ENCODE measurements at places on chromosomes 16 and 17.

- no peak for DNase-seq
Observed at GRCh38 chr16:66429290-66429962, 2.3 kb downstream of the BEAN1 start.

DNA sequence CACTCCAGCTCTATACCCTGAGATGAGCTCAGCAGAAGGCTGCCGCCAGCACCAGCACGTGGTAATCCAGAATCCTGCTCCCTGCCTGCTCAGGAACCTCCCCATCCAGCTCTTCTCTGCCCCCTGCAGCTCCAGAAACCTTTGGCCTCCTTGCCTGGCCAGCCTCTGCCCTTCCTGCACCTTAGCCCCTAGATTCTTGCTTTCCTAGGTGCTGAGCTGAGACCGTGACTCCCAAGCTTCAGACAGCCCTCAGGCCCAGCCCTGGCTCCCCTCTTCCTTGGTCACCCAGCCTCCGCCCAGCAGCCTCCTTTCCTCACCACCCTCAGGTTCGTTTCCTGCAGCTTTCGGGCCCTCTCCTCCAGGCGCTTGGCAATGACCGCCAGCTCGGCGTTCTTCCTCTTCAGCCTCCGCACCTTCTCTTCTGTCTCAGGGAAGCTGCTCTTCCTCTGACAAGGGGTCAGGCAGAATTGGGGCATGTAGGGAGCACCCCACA lies 2.6 kb downstream of the TSPOAP1 start:
- no peak for DNase-seq

DNA sequence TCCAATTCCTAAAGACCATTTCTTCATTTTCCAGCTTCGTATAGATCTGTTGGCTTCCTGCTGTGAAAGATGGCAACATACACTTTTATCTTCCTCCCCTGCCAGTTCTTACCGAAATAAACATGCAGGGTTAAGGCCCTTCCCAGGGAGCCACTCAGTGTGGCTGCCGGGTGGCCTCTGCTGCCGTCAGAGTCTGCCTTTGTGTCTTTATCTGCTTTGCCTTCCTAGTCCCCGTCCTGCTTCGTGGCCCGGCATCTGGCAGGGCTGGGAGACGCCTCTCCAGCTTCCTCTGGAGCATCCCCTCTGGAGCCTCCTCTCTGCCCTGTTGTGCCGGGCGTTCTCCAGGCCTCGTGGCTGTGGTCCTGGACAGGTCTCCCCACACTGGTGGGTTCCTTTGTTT lies 30.3 kb upstream of the CAPN15 start:
- DNase-seq: no peak

DNA sequence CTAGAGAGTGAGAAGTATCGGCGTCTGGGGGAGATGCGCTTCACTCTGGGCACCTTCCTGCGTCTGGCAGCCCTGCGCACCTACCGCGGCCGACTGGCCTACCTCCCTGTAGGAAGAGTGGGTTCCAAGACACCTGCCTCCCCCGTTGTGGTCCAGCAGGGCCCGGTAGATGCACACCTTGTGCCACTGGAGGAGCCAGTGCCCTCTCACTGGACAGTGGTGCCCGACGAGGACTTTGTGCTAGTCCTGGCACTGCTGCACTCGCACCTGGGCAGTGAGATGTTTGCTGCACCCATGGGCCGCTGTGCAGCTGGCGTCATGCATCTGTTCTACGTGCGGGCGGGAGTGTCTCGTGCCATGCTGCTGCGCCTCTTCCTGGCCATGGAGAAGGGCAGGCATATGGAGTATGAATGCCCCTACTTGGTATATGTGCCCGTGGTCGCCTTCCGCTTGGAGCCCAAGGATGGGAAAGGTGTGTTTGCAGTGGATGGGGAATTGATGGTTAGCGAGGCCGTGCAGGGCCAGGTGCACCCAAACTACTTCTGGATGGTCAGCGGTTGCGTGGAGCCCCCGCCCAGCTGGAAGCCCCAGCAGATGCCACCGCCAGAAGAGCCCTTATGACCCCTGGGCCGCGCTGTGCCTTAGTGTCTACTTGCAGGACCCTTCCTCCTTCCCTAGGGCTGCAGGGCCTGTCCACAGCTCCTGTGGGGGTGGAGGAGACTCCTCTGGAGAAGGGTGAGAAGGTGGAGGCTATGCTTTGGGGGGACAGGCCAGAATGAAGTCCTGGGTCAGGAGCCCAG lies 2.8 kb downstream of the SPHK1 start:
- DNase-seq: no peak

- DNase-seq: no peak
Observed at GRCh38 chr17:44374306-44375195, 10.9 kb upstream of the FAM171A2 start.

GRCh38 chr17:38341035-38341721 lies 2.6 kb downstream of the GPR179 start:
- no peak for DNase-seq

- DNase-seq: peak; percentile 46
Observed at GRCh38 chr17:50055426-50056216, at the start of gene ITGA3. Gene ITGA3, plus strand, starts transcription at chr17:50056110. Its CDS starts 330 bp downstream, at chr17:50056440.

GRCh38 chr17:29620779-29621500 lies 1.8 kb downstream of the CORO6 start:
- no peak for DNase-seq

GRCh38 chr16:75256696-75257343 lies 5.4 kb upstream of the BCAR1 start:
- DNase-seq: no peak

DNA sequence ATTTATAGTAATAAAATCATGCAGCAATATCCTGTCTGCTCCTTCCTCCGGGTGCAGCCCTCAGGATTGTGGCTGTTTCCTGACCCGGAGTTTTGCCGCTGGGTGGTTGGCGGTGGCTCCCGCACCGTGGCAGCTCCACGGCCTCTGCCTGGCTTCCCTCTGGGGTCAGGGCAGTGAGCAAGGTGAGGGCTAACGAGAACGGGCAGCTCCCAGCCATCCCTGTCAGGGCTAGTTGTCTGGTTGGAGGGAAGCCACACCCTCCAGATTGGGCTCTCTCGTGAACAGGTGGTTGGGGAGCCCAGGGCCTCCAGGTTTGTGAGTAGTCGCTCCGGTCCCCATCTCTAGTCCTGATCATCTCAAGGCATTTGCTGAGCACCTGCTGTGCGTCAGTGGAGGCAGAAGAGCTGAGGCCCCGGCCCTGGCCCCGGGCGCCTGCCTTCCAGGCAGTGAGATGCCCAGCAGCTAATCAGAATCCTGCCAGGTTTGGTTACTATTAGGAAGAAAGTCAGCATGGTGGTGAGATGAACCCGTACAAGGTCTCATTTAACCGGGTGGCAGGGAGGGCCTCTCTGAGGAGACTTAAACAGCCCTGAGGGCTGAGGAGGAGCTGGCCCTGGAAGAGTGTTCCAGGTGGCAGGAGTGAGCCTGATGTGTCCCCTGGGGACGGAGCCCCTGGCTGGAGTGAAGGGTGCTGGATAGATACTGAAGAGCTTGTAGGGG lies 2.3 kb upstream of the NUDT16L1 start:
- no peak for DNase-seq

DNA sequence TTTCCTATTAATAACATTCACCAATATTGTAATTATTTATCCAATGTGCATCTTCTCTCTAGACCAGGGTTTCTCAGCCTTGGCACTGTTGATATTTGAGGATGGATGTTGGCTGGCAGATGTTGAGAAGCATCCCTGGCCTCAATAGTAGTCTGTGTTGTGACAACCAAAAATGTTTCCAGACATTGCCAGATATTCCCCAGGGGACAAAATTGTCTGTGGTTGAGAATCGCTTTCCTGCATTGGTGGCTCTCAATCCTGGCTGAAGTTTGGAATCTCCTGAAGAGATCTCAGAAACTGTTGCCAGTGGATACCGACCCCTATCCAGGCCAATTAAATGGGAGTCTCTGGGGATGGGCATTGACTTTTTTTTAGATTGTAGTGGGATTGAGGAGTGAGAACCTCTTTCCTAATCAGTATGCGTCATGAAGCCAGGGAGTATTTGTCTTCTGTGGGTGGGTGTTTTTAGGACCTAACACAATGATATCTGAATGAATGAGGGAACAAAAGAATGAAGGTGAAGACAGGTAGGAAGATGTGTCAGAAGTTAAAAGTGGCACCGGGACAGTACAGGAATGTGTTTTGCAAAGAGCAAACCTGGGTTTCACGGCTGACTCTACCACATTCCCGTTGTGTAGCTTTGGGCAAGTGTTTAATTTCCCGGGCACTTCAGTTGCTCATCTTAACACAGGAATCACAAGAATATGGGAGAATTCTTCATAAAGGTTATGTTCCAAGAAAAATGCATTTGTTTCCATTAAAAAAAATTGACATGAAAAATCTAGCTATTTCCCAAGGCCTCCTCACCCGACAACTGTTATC lies 24.3 kb downstream of the HSD17B2 start:
- no peak for DNase-seq

DNA sequence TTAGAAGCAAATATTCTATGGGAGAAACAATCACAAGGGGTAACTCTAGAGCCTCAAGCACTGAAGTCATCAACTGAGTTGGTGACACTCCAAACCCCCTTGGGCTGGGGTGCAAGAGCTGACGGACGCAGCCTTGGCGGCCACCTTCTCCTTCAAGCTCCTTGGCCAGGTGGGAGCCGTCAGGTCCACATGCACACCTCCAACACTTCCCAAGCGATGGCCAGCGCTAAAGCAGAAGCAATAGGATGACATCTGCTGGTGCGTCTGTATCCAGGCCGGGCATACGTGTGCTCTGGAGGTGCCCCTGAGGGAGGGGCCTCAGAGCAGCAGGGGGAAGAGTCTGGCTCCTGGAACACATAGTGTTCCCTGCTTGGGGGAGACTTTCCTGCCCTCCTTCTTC lies 12.2 kb upstream of the FOXJ1 start:
- DNase-seq: no peak

DNA sequence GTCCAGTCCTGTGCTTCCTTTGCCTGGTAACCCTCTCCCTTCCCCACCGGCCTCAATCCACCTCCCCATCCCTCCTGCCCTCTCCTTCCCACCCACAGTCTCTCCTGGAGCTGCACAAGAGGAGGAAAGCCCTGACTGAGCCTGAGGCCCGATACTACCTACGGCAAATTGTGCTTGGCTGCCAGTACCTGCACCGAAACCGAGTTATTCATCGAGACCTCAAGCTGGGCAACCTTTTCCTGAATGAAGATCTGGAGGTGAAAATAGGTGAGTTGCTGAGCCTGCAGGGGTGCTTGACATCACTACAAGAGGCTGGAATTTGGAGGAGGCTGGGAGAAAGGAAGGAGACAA lies 1.3 kb downstream of the PLK1 start:
- no peak for DNase-seq

GRCh38 chr17:81509972-81510784 lies 2.4 kb downstream of the ACTG1 start:
- DNase-seq: no peak

GRCh38 chr16:49884033-49885015 lies 28.4 kb upstream of the ZNF423 start:
- DNase-seq: no peak

GRCh38 chr16:70481929-70482536 lies 27.6 kb downstream of the FCSK start:
- DNase-seq: no peak

GRCh38 chr17:29154516-29155226 lies 25.5 kb downstream of the MYO18A start:
- DNase-seq: no peak

DNA sequence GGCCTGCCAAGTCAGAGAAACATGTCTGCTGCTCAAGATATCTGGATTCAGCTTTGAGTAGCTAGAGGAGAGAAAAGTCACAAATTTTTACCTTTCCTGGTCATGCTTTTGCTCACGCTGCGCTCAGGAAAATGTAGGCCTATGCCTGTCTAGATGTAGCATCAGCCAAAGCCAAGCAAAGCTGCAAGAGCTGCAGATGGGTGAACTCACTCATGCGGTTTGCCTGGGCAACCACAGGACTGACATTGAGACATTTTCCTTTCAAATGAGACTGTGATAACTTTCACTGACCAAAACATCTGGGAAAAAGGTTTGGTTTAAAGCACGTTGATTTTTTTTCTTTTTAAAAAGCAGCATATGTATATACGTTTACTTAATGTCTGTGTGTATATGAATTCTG lies 34.0 kb upstream of the NAGLU start:
- DNase-seq: no peak

DNA sequence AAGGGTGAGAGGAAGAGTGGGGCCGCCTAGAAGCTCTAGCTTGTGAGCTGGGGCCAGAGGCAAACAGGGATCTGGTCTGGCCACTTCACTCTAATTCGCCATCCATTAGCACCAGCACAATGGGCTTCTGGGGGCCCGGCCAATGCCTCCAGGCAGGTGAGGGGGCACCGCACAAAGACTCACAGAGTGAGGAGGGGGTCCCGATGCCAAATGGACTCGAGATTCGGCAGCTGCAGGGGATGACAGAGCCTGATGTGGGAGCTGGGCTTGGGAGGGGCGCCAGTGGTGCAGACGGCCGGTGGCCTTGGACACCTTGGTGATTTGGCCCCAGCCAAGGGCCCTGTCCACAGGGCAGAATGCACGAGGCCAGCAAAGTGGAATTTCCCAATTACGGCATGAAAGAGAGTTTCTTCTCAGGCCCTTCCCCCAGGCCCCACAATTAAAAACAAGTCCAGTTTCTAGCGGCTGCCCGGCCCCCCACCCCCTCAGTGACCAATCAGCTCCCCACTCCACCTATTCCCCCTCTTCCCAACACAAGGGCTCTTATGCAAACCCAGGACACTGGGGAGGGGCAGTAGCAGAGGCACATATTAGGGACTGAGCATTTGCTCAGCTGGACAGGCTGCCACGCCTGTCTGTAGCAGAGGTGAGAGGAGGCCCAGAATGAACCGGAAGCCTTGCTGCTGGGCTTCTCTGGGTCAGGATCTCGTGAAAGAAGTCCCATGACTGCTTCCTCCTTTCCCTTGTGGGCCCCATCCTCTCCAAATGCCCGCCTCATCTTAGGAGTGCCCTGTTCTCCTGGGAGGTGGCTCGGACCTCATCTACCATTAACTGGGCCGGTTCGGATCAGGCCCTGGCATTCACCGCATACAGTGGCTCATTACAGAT lies 39.4 kb upstream of the MTSS2 start:
- no peak for DNase-seq

DNA sequence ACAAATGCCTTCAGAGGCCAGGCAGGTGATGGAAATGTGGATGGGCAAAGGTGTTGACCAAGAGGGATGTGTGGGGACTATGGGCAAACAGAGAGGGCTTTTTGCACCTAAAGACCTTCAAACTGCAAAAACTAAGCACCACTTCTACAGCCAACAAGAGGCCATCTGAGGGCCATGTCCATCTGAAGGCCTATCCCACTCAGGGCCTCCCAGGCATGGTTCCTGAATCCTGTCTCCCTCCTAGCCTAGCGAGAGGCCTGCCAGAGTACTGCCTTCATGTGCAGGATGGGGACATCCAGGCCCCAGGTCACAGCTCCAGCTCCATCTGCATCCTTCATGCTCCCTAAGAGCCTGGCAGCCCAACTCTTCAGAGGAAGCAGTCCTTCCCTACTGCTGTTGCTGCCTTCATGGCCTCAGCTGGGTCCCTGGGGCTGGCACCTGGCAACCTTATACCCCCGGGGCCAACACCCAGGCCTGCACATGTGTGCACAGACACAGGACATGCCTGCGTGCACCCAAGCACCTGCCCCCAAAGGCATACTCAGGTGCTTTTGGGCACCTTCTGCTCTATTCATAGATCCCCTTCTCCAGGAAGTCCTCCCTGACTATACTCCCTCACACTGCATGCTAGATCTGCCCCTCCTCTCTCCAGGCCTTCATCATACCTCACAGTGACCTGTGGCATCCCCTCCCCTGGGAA lies 95.2 kb downstream of the C16orf78 start:
- DNase-seq: no peak

- no peak for DNase-seq
Observed at GRCh38 chr16:73506568-73507056, 458.7 kb upstream of the ZFHX3 start.
